ENCODE measurements at places on chromosomes 6 and 20. TPM values are rescaled to one million over a fixed set of nuclear protein-coding genes. Genes with fewer than 3 reads are reported as not detected.

The RIPOR3 gene
- total RNA-seq = 5.6 TPM

The PTK6 gene
- total RNA-seq = 0.52 TPM

The ZNF391 gene
- 4.3 TPM for total RNA-seq

The CITED2 gene
- 262 TPM for total RNA-seq

DNA sequence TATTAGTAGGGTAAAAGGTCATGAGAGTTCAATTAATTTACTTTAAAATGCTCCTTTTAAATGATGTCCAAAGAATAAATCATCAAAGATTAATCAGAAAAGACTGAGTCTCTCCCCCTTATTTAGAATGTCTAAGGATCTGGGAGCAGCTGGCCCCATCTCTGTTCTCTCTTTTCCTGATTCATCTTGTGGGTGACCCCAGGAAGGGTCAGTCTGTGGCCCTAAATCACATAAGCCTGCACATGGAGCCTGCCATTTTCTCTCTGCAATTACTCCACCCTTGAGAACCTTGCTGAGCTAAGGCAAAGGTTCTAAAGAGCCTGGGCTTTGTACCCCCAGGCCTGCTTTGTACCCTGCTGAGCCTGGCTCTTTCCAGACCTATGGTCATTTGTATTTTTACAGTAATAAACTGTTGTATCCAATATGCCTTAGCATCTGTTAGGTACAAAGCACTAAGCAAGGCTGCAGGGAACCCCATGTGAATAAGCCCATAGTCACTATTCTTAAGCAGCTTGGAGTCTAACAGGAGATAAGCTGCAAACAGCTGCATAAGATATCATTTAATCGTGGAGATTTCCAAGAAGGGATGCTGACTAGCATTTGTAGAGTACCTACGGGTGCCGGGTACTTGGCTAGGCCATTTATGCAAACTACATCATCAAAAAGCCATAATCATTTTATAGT, 431.0 kb upstream of the MARCKS start:
- H3K27me3 ChIP-seq = no peaks in the 10 kb centered on the region
- H3K27ac ChIP-seq = no peak overlapping the region
- H3K36me3 ChIP-seq = no peaks in the 10 kb centered on the region
- no peaks in the 10 kb centered on the region for H3K4me1 ChIP-seq
- H3K4me3 ChIP-seq = no peak overlapping the region

DNA sequence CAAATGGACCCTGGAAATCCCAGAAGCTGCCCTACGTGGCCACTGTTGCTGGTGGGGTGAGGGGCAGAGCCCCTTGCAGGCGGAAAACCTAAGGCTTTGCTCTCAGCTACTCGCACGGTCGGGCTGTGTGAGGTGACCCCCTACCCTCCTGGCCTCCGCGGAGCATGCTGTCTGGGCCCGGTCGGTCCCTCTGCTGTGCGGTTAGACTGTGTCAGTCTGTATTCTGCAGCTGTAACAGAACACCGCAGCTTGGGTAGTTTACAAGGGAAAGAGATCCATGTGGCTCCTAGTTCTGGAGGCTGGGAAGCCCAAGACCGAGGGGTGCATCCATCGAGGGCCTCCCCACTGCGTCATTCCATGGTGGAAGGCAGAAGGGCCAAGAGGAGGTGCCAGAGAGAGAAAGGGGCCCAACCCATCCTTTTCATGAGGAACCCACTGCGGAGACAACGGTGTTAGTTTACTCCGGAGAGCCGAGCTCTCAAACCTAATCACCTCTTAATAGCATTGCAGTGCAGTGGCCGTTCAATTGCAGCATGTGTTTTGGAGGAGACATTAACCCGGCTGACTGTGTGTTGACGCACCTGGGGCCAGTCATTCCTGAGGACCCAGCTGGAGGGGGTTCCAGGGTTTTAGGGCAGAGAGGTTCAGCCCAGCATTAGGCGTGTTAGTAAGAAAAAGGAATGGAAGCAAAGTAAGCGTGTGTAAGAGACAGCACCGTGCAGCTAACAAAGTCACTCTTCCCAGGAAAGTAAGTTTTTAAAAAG, 18.3 kb downstream of the COL9A3 start:
- no peak for DNase-seq
- H3K4me3 ChIP-seq = no peak overlapping the region
- H3K4me1 ChIP-seq = peaks cover 12% of the 10 kb centered on the region
- no peak overlapping the region for H3K27ac ChIP-seq
- H3K27me3 ChIP-seq = no peaks in the 10 kb centered on the region
- H3K36me3 ChIP-seq = no peaks in the 10 kb centered on the region

- H3K27me3 ChIP-seq = no peaks in the 10 kb centered on the region
- H3K36me3 ChIP-seq = no peaks in the 10 kb centered on the region
- H3K4me1 ChIP-seq = no peaks in the 10 kb centered on the region
Observed at GRCh38 chr6:69732640-69733039, 64.2 kb downstream of the LMBRD1 start.

DNA sequence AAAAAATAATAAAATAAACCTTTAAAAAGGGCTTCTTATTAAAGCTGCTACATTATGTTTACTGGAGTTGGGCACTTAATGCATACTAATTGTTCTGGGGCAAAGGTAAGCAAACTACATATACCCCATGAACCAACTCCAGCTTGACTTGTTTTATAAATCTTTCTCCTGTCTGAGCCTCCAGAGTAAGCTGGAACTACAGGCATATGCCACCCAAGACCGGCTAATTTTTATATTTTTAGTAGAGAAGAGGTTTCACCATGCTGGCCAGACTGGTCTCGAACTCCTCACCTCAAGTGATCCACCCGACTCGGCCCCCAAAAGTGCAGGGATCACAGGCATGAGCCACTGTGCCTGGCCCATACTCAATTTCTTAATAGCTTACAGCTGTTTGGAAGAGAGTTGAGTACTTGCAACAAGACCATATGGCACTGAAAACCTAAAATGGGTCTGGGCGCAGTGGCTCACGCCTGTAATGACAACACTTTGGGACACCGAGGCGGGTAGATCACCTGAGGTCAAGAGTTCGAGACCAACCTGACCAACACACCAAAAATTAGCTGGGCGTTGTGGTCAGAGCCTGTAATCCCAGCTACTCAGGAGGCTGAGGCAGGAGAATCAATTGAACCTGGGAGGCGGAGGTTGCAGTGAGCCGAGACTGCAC, 19.9 kb downstream of the ROMO1 start:
- no peaks in the 10 kb centered on the region for H3K4me1 ChIP-seq
- H3K36me3 ChIP-seq = peaks cover 9% of the 10 kb centered on the region
- H3K27me3 ChIP-seq = no peaks in the 10 kb centered on the region
- no peak overlapping the region for H3K27ac ChIP-seq
- H3K4me3 ChIP-seq = no peak overlapping the region

DNA sequence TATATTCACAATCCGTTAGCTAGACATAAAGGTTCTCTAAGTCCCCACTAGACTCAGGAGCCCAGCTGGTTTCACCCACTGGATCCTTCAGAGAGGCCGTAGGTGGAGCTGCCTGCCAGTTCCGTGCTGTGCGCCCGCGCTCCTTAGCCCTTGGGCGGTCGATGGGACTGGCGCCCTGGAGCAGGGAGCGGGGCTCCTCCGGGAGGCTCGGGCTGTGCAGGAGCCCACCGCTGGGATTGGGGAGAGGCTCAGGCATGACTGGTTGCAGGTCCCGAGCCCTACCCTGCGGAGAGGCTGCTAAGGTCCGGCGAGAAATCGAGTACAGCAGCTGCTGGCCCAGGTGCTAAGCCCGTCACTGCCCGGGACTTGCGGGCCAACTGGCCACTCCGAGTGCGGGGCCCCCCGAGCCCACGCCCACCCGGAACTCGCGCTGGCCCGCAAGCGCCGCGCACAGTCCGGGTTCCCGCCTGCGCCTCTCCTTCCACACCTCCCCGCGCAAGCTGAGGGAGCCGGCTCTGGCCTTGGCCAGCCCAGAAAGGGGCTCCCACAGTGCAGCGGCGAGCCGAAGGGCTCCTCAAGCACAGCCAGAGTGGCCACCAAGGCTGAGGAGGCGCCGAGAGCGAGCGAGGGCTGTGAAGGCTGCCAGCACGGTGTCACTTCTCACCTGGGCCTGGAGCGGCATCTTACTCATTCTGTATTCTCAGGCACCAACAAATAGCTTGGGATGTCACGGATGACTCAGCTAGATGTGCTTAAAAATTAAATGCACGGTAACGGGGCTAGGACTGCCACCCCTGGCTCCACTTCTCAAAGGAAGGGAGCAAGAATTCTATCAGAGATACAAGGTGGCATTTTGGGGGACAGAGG, 44.1 kb downstream of the IRF4 start:
- H3K4me3 ChIP-seq = no peak overlapping the region
- H3K36me3 ChIP-seq = no peaks in the 10 kb centered on the region
- no peaks in the 10 kb centered on the region for H3K27me3 ChIP-seq
- H3K4me1 ChIP-seq = no peaks in the 10 kb centered on the region
- no peak overlapping the region for H3K27ac ChIP-seq

DNA sequence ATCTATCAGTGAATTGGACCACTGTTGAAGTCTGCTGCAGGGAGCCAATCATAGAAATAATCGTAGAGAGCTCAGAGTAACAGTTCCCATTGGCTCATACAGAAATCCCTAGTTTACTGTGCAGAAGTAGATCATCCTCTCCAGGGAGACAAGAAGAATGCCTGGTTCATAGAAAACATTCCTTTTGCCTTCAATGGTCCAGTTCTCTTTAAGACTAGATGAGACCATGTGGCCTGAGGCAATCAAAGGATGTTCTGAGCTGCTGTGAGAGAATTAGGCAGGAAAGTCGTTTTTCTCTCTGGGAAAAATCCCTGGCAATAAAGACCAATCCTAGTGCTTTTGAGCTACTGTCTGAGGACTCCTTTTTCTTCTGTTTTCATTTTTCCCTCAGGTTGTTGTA, 208.4 kb downstream of the CENPW start:
- H3K4me1 ChIP-seq = no peaks in the 10 kb centered on the region
- no peak overlapping the region for H3K4me3 ChIP-seq
- H3K27ac ChIP-seq = no peak overlapping the region
- H3K36me3 ChIP-seq = no peaks in the 10 kb centered on the region

DNA sequence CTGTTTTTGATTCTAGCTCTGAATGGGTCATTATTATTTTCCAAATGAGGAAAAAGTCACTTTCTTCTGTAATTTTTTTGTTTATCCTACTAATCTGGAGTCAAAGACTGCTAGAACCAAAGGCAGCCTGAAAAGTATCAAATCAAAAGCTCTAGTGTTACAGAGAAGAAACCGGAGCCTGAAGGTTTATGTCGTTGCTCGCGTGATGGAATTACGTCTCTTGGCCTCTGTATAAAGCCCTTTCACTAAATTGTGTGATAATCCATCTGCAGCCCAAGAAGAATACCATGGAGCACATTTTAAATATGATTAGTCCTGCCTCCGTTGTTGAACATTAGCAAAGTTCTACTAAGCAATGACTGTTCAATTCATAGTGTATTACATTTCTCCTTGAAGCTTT, 738.6 kb downstream of the C6orf118 start:
- H3K27ac ChIP-seq = no peak overlapping the region
- H3K36me3 ChIP-seq = no peaks in the 10 kb centered on the region
- no peaks in the 10 kb centered on the region for H3K27me3 ChIP-seq
- DNase-seq = no peak
- no peaks in the 10 kb centered on the region for H3K4me1 ChIP-seq
- no peak overlapping the region for H3K4me3 ChIP-seq

GRCh38 chr6:40387127-40387870, 199.9 kb downstream of the LRFN2 start:
- H3K4me3 ChIP-seq = no peak overlapping the region
- H3K4me1 ChIP-seq = peaks cover 11% of the 10 kb centered on the region
- H3K27me3 ChIP-seq = no peaks in the 10 kb centered on the region
- no peak for DNase-seq
- H3K27ac ChIP-seq = no peak overlapping the region

DNA sequence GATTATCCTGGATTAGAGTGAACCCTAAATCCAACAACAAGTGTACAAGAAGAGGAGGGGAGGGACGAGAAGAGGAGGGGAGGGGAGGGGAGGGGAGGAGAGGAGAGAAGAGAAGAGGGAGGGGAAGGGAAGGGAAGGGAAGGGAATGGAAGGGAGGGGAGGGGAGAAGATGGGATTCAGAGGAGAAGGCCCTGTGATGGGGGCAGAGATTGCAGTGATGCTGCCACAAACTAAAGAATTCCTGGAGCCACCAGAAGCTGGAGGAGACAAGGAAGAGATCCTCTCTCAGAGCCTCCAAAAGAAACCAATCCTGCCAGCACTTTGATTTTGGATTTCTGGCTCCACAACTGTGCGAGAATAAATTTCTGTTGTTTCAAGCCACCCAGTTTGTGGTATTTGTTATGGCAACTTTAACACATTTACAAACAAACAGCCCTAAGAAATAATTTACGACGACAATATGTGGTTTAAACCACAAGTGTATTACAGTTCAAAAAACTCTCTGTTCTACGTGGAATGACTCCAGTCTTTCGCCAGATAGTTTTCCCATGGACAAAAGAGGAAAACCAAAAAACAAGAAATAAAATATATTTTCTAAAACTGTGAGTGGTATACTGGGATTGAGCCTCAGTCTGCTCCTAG, 235.4 kb downstream of the HDGFL1 start:
- no peaks in the 10 kb centered on the region for H3K36me3 ChIP-seq
- no peak overlapping the region for H3K27ac ChIP-seq
- peaks cover 6% of the 10 kb centered on the region for H3K4me1 ChIP-seq
- H3K4me3 ChIP-seq = no peak overlapping the region
- no peaks in the 10 kb centered on the region for H3K27me3 ChIP-seq
- DNase-seq = no peak

- H3K27ac ChIP-seq = no peak overlapping the region
- no peaks in the 10 kb centered on the region for H3K36me3 ChIP-seq
- no peaks in the 10 kb centered on the region for H3K27me3 ChIP-seq
- no peaks in the 10 kb centered on the region for H3K4me1 ChIP-seq
Observed at GRCh38 chr6:95923518-95923917, 92.3 kb upstream of the FUT9 start.

DNA sequence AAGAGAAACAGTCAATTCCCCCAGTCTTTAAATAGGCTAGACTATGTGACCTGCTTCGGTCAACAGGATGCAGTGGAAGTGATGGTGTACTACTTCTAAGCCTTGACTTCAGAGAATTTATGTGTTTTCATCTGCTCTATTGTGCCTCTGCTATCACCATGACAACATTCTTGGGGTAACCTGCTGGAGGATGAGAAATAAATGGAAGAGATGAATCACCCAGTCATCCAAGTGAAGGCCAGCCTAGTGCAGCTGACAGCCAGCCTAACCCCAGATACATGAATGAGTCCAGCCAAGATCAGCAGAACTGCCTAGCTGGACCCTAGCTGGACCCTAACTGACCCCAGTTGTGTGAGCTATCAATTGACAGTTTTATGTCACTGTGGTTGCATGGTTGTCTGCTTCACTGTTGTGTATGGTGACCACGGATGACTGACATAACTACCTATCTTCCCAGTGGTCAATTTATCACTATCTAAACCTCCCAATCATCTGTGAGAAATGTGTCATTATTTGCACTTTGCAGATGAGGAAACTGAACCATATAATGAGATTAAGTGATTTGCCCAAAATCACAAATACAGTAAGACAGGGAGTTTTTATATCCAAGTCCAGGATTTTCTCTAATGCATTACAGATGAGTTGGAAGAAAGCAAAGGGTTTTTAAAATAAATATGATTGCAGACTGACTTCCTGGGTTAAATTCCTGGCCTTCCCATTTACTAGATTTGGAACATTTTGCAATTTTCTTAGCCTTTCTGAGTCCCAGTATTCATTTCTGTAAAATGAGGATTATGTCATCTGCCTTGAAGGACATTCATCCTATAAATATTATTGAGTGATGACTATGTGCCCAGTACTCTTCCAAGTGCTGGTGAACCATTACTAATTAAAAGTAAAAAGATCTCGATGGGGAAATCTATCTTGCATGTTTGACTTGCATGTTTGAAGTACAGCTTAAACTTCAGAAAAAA, 136.4 kb upstream of the PLCB4 start:
- DNase-seq = no peak
- no peak overlapping the region for H3K4me3 ChIP-seq
- no peaks in the 10 kb centered on the region for H3K4me1 ChIP-seq

- H3K4me3 ChIP-seq = peak within 1 kb of the TSS; percentile 83
- H3K27ac ChIP-seq = peak within 1 kb of the TSS; percentile 67
Observed at GRCh38 chr6:41779788-41780550, at the start of gene FRS3. FRS3 (minus strand) TSS chr6:41779900; CDS start chr6:41776987, 2,913 bp downstream.

Measured in hepatocyte (in vitro differentiated cells).